ENCODE measurements at places on chromosomes 4 and X.

- ATAC-seq = no peak
Observed at GRCh38 chrX:141278306-141278705, 36.0 kb upstream of the SPANXC start.

DNA sequence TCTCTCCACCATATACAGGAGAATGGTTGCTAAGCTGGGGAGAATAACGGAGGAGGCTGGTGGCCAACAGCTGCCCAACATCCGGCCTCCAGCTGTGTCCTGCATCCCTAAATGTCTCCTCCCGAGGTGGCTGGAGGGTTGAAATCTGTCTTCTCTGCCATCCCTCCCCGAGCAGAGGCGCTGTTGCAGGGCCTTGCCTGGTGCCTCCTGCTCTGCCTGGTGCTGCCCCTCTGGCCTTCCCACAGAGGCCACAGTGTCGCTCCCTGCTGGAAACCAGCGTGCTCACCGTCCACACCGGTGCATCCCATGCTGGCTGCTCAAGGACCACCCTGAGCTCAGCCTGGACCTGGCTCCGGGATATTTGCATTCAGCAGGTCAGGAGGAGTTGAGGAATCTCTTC, 115.2 kb downstream of the ENPP6 start:
- no peak for ATAC-seq

DNA sequence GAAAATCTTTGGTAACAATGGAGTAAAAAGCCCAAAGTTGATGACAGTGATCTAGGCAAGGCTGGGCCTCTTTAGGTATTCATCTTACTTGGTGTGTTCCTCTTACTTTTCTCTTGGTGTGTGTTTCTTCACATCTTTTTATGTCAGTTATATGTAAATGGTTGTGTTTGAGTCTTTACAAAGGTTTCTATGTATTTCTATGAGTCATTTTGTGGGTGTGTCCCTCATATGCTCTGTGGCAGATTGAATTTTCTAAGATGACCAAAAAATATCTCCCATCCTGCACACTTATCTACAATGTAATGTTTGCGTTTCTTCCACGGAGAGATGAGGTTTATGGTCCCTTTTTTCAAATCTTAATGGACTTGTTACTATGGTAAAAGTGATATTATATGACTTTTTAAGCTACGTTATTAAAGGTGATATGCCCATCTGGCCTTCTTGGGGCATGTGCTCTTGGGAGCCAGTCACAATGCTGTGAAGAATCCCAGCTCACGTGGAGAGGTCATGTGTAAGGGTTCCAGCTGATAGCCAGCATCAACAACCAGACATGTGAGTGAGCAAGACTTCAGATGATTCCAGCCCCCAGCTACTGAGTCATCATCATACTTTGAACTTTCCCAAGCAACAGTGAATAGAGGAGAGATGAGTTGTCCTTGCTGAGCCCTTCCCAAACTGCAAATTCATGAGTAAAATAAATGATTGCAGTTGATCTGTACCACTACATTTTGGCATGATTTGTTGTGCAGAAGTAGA, 126.9 kb downstream of the CBLL2 start:
- no peak for ATAC-seq

DNA sequence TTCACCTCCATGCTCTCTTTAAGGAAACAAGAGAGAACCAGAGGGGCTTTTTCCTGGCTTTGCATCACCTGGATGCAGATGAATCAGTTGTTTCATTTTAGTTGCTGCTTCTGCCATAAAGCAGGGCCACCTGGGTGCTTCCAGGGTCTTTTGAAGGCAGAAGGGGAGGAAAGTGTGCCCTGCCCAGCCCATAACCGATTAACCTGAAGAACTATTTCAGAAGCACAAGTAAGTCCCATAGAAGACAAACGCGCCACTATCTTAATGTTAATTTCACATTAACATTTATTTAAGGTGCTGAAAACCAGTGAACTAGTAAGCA, 32.1 kb downstream of the IRF2 start:
- ATAC-seq = no peak

DNA sequence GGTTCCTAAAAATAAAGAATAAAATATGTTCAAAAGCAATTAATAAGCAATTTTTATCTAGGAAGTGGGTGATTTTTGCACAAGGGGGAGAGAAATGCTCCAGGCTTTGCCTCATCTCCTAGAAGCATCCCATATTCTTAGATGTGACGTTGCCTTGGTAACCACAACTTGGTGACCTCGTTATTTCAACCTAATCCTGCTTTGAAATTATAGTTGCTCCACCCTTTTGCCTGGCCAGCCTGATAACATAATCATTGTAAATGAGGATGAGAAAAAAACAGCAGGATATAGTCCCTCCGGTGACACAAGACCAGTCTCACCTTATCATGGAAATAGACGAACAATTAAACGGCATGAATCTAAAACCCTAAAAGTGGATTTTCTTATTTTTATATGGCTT, 194.4 kb downstream of the QDPR start:
- no peak for ATAC-seq

DNA sequence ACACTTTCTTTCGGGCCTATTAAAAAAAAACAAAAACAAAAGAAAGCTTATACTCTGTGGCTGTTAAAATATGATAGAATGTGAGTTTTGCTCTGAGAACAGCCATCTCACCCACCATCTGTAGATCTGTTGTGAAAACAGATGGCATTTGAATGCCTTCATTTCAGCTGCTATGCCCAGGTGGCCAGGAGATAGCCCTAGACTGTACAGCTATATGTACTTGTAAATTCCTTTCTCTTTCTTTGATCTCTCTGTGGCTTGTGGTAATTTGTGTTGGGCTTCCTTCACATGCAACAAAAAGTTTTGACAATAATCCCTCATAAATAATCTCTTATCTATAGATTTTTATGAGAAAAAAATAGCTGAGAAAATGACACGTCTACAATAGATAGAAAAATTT, 38.1 kb downstream of the PNPLA4 start:
- no peak for ATAC-seq

GRCh38 chr4:8675383-8675782, 82.8 kb downstream of the CPZ start:
- ATAC-seq = no peak

DNA sequence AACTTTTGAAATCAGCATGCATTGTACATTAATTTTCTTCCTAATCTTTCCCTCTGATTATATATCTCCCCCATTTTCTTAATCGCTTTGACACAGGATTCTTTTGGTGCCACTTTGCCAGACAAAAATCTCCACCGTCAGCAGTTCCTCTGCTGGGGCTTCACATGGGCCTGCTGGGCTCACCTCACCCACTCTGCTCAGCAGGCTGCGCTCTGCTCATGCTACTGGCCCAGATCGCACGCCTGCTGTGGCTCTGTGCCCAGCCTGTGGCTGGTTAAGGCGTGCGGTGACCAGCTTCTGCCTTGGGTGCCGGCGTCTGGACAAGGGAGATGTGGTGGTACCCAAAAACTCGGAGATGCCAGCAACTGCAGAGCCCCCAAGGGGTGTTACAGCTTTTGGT, 31.1 kb downstream of the UCHL1 start:
- no peak for ATAC-seq

GRCh38 chr4:121299367-121299766, 81.5 kb downstream of the QRFPR start:
- ATAC-seq = no peak

Data from activated CD4-positive, CD25-positive, alpha-beta regulatory T cell treated with anti-CD3 and anti-CD28 coated beads, Interleukin-2, amount 50 U/mL, for 24 hours (primary cell).